ENCODE measurements at places on chromosomes 11 and 22.

- DNase-seq = no peak
These were observed 72.2 kb upstream of the BID start for GRCh38 chr22:17846326-17846992.

GRCh38 chr22:46196278-46196677 lies 46.0 kb downstream of the PPARA start:
- DNase-seq = no peak

GRCh38 chr11:112507281-112507680 lies 246.6 kb upstream of the PLET1 start:
- no peak for DNase-seq

GRCh38 chr11:111759778-111760407 lies 6.3 kb downstream of the PPP2R1B start:
- DNase-seq = no peak

DNA sequence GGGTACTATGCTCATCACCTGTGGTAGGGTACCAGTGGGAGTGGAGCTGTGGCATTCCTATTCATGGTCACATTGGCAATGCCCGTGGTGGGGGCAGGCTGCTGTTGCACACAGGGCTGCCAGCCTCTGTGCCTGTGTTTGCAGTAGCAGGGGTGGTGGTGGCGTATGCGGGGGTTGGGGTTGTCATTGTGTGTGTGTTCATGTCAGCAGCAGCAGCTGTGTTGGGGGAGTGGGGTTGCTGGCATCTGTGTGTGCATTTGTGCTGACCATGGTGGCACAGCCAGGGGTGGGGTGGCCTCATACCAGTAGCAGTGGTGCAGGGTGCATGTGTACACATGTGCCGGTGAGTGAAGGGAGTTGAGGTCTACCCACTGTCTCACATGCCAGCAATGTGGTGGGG lies 34.4 kb downstream of the TMEM225 start:
- DNase-seq = no peak

DNA sequence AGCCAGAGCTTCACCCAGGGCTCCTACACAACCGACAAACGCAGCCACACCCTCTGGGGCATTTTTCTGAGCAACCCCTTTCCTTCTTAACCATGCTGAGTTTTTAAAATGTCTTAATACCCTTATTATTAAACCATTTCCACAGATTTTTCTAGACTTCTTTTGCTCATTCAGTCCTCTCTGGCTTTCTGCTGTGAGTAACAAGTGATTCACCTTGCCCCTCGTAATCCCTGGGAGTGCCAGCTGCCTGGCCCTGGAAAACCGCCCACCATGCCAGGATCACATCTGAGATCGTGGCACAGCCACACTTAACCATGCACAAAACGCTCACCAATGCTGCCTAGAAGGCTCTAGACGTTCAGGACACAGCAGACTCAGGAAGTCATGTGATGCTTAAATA lies 25.4 kb downstream of the YPEL1 start:
- DNase-seq = no peak

GRCh38 chr11:44290208-44290607 lies 19.7 kb downstream of the ALX4 start:
- no peak for DNase-seq

GRCh38 chr11:124769806-124770774 lies 8.0 kb upstream of the ESAM start:
- DNase-seq = no peak

DNA sequence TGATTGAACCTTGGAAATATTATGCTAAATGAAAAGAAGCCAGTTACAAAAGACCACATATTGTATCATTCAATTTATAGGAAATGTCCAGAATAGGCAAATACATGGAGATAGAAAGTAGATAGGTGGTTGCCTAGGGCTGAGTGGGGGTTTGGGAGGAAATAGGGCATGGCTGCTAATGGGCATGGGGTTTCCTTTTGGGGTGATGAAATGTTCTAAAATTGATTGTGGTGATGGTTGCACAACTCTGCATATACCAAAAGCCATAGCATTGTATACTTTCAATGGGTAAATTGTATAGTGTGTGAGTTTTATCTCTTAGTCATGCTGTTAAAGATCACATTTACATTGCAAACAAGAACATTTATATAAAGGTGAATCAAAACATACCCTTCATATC lies 48.7 kb downstream of the LDLRAD3 start:
- DNase-seq = no peak

GRCh38 chr22:27312966-27313855 lies 488.3 kb downstream of the MN1 start:
- DNase-seq = no peak

DNA sequence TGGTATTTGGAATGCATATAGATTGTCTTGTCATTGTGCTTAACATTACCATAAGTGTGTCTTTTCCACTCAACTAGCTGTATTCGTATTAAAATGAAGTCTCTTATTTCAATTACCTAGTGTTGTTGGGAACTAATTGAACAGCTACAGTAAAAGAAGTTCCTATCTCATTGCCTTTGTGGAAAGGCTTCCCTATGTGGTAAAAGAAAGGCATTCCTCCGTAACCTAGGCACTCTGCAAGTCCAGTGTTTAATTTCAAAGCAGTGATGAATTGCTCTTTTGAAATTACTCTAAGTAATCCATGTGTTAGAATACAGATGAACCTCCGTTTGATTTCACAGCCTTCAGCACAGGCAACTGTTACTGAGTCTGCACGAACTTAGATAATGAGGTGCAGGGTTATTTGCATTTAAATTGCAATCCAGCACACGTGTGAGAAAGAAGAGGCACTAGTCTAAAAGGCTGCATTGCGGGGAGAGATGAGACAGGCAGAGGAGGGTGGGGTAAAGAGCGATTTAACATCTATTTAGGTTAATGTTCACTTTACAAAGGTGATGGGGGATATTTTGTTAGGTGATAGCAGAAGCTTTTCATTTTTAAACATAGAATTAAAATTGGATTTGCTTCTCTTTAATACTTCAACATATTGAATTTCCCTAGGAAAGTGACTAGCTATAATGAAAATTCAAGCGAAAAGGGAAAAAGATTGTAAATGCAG lies 25.0 kb upstream of the CRTAM start:
- no peak for DNase-seq

All from stimulated activated CD4-positive, alpha-beta T cell treated with anti-CD3 and anti-CD28 coated beads, Interleukin-15, amount 100 ng/mL, for 1 hour (primary cell).